ENCODE measurements at places on chromosomes 11 and 22. TPM values are rescaled to one million over a fixed set of nuclear protein-coding genes. Genes with fewer than 3 reads are reported as not detected.

KRTAP5-7 gene
- total RNA-seq, result not detected

KCNK4 gene
- not detected for total RNA-seq

KLHDC7B gene
- total RNA-seq, result not detected

NLRP14 gene
- total RNA-seq, result 0.07 TPM

MYBPC3 gene
- not detected for total RNA-seq

OR2D2 gene
- not detected for total RNA-seq
